H9 (cell line): ENCODE measurements at places on chromosomes 7 and 10.

DNA sequence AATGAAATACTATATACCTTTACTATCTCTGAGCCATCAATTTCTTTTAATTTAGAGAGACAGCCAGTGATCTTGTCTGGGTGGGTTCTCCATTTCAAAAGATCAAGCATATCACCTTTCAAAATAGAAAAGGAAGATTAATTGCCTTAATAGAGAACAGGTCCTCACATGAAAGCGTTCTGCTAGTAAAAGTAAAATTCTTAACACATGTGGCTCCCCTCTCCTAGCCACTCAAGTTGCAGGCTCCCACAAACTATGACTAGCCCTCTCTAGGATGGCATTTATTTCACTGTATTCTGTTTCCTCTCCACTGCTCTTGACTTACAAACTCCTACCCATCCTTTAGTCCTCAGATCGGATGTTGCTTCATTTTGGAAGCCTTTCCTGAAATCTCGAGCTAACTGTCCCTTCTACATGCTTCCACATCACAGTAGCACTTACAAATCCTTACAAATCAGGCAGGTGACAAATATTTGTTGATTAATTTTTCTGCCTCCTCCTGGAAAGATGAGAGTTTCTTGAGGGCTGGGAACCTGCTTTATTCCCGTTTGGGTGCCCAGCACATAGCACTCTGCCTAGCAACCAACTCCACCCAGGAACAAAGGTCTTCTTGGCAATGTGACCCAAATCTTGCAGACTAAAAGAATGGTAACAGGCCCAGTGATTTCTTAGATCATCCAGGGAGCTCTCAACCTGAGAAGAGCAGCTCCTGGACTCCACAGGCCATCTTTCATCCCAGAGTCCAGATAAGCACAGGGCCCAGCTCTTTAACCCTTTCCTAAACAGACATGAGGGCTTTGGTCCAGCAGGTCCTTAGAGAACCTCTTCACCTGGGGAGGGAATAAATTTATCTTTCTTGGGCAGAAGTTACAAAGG, 310.4 kb upstream of the IMMP2L start:
- DNase-seq: no peak

GRCh38 chr7:74583630-74584029, 73.9 kb upstream of the GTF2I start:
- DNase-seq: no peak

DNA sequence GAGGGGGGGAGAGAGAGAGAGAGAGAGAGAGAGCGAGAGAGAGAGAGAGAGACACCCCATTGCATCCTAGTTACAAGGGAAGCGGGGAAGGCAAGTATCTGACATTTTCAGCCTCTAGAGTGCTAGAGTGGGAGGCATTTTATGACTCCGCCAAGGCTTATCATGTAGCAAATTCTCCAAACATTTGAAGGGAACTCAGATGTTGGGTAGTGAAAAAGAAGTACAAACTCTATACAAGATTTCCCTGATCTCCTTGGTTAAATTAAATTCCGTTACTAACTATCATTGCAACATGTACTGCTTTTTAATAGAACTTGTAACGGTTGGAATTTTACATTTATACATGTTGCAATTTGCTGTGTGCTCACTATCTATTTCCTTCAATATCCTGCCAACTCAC, 83.4 kb upstream of the FAM3C start:
- no peak for DNase-seq

GRCh38 chr10:25631471-25631870, 302.6 kb upstream of the MYO3A start:
- DNase-seq: no peak

- no peak for DNase-seq
Measured at GRCh38 chr10:119754936-119755335, 29.1 kb downstream of the INPP5F start.

GRCh38 chr10:28468707-28469483, 64.0 kb upstream of the WAC start:
- no peak for DNase-seq

- DNase-seq: no peak
Measured at GRCh38 chr10:124725171-124725631, 19.0 kb downstream of the FAM53B start.

- peak; percentile 85 for DNase-seq
Measured at GRCh38 chr7:76395965-76396726, 13.4 kb downstream of the SSC4D start.

DNA sequence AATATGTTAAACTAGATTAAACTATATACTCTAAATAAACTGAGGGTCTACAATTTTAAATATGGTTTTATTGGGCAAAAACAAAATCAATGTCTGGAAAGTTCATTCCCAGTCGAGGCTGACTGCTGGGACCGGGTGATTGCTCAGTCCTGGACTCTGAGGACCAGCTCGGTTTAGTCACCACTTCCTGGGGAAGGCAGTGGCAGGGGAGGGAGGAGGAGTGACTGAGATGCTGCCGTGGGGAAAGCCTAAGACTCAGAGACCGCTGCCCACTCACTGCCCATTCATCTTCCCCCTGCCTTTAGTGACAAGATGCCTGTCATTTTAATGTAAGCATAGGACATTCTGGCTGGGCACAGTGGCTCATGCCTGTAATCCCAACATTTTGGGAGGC, 29.0 kb downstream of the ATOH7 start:
- no peak for DNase-seq

DNA sequence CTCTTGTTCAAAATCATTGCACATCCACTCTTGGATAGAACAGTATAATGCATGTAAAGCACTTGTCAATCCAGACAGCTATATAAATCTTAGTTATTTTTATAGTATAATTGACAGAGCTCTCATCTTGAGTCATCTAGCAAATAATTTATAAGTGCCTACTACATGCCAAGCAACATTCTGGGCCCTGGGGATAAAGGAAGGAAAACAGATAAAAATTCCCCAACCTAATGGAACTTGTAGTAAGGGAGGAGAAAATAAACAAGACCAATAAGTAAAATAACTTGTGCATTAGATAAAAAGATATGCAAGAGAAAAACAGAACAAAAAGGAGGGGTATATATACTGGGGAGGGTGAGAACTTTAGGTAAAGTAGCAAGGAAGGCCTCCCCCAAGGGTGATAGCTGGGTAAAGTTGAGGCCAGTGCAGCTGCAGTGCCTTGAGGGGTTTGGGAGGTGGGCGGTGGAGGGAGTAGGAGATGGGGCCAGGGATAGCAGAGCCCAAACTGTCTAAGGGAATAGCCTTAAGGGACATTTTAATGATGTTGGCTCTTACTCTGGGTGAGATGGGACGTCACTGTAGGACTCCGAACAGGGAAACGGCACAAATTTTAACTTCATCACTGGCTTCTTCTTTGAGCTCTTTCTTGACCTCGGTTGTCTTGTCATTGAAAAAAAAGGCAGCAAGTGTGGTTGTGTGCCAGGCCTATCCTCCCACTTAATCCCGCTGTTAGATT, 79.3 kb upstream of the SEC61G start:
- no peak for DNase-seq

DNA sequence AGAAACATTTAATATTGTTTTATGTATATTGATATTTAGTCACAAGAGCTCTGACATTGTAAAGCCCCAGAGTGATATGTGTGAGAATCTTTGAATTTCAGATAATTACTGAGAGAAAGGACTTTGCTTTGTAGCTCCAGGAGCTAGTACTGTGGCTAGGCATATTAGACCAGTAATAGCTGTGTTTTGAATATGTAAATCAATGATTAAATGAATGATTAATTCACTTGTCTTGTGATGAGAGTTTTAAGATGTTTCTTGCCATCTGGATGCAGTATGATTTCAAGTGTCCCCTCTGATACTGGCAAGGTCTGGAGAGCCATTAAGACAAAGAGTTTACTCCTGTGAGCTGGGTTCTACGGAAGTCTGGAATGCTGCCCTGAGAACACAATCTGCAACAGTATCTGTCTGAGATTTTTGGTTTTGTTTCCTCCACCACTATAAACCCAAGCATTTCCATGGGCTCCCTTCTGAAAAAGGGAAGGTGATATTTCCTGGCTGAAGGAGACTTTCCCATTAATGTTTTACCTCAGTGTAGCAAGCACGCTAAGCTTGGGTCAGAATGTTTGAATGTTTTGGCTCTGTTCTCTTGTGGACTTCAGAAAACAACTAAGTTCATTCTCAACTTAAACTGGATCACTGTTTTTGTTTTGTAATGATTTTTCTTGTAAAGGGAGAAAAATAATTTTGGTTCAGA, 61.3 kb upstream of the BICC1 start:
- DNase-seq: no peak

- DNase-seq: no peak
Measured at GRCh38 chr10:5811387-5811821, 1.8 kb downstream of the GDI2 start.

GRCh38 chr7:155863721-155864151, 51.5 kb upstream of the SHH start:
- peak; percentile 12 for DNase-seq

DNA sequence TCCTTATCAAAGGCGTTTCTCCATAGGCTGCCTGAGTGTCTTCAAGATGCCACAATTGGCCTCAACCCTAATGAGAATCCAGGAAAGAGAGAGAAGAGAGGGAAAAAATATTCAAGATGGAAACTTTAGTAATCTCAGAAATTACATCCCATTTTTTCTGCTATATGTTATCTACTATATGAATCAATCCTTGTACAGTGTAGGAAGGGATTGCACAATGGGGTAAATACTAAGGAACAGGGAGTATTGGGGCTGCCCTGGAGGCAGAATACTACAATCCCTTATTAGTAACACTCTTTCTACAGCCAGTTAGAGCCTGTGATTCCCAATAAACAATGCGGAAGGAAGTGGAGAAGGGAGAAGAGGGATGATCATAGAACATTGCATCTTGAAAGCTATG, 27.9 kb downstream of the TFPI2 start:
- no peak for DNase-seq

GRCh38 chr7:74294191-74294998, 5.2 kb downstream of the CLIP2 start:
- no peak for DNase-seq

DNA sequence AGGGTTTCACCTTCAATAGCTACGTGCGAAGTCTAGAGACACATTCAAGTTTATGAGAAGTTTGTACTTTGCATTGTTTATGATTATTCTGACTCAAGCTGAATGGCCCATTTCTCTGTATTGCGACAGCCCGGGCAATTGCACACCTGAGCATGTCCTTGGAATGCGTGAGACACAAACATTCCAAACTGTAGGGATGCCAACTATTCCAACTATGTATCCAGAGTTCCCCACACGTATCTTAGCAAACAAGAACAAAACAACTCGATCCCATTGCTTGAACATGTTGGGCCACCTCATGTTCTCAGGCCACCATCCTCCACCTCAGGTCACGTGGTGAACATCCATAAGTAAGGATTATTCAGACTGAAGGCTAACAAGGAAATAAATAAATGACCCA, 51.4 kb upstream of the EGFR start:
- DNase-seq: no peak

- peak; percentile 26 for DNase-seq
Measured at GRCh38 chr10:124354411-124355382, 64.0 kb downstream of the OAT start.

DNA sequence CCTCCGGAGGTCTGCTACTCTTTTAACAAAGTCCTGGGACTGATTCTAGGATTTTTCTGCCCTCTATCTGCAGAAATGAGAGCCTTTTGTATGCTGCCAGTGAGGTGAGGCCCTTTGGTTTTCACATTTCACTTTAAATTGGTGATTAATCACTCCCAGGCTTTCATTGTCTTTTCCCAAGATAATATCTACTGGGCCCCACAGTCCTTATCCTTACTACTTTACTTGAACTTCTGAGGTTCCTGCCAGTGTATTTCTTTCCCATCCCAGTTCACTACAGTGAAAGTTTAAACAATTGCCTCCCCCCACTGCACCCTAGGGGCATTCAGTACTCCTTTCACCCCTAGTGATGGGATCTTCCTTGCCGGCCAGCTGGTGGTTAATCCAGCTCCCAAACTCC, 127.4 kb upstream of the INHBA start:
- DNase-seq: no peak

GRCh38 chr10:87775766-87776165, 42.3 kb downstream of the ATAD1 start:
- DNase-seq: no peak

DNA sequence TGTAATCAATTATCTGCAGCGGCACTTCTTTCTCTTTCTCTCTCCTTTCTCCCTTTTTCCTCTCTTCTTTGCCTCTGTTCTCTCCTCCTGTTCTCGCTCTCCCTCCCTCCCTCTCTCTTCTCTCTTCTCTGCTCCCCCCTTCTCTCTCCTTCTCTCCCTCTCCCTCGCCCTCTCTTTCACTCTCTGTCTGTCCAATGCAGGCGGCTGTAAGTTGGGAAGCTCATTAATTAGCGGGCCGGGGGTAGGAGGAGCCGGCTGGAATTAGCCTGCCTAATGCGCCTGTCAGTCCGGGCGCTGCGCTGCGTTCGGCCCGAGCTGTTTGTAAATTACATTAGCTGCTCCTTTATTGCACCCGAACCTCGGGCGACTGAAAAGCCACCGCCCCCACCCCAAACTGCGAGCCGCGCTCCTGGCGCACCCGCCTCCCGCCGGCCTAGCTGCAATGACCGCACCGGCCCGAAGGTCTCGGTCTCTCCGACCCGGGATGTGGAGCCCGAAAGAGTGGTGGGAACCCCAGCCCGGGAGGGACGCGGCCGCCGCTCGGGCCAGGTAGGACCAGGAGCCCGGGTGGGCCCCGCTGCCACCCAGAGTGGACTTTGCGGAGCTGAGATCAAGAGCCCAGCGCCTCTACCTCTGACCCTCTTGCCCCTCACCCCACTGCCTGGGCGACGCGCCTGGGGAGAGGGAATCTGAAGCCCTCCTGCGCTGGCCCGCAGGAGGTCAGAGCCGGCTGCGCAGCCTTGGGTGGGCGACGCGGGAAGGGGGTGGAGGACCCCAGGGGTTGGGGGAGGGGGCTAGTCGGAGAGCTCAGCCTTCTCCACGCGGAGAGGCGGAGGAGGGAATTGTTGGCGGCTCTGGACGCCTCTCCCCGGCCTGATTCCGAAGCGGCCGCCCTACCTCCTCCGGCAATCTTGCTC, at the start of gene LBX1:
Gene LBX1 (minus strand): TSS at position 198 of the 917 bp plus-strand sequence. CDS start 648 bp downstream, outside the sequence.
- no peak for DNase-seq

DNA sequence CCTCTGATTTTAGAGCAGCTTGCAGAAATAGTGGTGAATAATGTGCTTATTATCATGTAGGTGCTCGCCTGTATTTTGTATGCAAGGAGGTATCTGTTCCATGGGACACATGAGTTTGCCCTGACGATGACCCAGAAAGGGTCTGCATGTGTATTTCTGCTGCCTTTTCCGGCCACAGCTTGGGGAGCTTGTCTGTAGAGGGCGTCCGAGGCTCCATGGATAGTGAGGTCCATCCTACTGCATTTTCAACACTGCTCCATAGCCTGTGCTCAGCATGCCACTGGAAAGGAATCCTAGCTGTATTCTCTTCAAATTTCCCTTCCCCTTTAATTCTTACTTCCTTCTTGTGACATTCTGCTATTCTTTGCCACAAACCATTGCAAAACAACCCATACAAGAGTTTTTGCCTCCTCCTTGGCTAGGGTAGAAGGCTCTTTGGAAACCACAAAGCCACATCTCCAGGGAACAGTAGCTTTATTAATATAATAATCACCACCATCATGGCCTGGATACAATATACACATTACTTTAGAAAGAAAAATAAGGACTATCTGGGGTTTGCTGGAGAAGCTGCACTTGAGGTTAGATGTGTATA, 127.7 kb downstream of the DYNC1I1 start:
- DNase-seq: peak; percentile 55

GRCh38 chr7:132002343-132002968, 446.0 kb upstream of the PODXL start:
- no peak for DNase-seq

- peak; percentile 19 for DNase-seq
Measured at GRCh38 chr7:31099451-31100444, 47.6 kb downstream of the ADCYAP1R1 start.
